Temporal lobe (tissue), 4 donors: ENCODE measurements at places on chromosomes 4 and X. TPM values are rescaled to one million over a fixed set of nuclear protein-coding genes. Genes with fewer than 3 reads are reported as not detected.

ITIH6 gene
- not detected for total RNA-seq

HMX1 gene
- total RNA-seq = 0.74 TPM

MAB21L2 gene
- not detected for total RNA-seq

HPGDS gene
- total RNA-seq = 0.98 TPM

GPR173 gene
- 26.1 TPM for total RNA-seq

DIAPH2 gene
- total RNA-seq = 9.3 TPM

C4orf17 gene
- not detected for total RNA-seq

LGI2 gene
- total RNA-seq = 0.98 TPM

PHOX2B gene
- not detected for total RNA-seq
